ENCODE measurements at places on chromosomes 6 and 20. TPM values are rescaled to one million over a fixed set of nuclear protein-coding genes. Genes with fewer than 3 reads are reported as not detected.

The CLVS2 gene
- total RNA-seq, result not detected

The NMBR gene
- 0.10 TPM for total RNA-seq

The LSM2 gene
- 16.6 TPM for total RNA-seq

The HLA-DOA gene
- total RNA-seq, result 0.55 TPM

GRCh38 chr6:14079433-14079832, 38.1 kb upstream of the CD83 start:
- DNase-seq, result peak; percentile 40

DNA sequence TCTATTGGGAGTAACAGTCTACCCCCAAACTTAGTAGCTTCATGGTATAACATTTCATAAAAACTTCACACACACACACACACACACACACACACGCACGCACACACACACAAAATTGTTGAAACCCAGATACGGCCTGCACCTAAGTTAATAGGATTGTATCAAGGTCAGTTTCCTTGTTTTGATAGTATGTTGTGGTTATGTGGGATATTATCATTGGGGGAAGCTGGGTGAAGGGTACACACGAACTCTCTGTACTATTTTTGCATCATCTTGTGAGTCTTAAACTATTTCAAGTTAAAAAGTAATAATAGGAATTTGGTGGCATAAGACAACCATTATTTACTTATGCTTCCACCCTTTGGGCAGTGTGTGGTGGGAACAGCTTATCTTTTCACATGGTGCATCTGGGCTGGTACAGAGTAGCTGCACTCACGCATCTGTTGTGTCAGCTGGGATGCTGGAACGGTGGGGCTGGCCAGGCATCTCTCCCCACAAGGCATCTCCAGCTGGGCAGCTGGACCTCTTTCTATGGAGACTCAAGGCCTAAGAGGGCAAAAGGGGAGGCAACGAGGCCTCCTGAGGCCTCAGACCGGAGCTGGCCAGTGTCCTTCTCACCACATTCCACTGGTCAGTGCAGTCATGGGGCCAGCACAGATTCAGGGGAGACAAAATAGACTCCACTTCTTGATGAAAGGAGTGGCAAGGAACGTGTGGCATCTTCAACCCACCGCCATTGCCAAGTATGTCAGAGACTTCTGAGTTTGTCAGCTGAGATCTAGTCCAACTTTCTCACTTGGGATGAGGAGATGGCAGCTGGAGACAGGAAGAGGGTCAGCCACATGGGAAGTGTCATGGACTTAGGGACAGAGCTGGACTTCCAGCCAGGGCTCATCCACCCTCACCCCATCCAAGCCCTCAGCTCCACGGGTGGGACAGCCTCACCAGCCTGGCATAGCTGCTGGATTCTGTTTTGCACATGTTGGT, 20.5 kb upstream of the IP6K3 start:
- no peak for DNase-seq

DNA sequence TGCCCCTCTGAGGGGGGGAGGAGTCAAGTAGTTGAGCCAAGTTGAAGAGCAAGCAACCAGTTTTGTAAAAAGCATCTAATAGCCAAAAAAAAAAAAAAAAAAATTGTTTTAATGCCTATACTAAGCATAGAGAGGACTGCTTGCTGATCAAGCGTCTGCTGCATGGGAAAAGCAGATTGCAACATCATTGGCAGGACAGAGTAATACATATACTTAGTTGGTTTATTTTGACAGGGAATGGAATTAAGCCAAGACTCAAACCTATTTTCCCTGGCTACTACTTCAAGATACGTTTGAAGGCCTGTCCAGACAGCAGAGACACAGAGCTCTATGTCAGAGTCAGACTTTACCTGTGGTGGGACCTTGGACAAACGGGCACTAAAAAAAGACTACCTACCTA, 120.5 kb downstream of the RTN4IP1 start:
- no peak for DNase-seq
